ENCODE measurements at places on chromosomes 2 and 18.

GRCh38 chr2:212665948-212666347 is 127.3 kb upstream of the ERBB4 start:
- DNase-seq = no peak

DNA sequence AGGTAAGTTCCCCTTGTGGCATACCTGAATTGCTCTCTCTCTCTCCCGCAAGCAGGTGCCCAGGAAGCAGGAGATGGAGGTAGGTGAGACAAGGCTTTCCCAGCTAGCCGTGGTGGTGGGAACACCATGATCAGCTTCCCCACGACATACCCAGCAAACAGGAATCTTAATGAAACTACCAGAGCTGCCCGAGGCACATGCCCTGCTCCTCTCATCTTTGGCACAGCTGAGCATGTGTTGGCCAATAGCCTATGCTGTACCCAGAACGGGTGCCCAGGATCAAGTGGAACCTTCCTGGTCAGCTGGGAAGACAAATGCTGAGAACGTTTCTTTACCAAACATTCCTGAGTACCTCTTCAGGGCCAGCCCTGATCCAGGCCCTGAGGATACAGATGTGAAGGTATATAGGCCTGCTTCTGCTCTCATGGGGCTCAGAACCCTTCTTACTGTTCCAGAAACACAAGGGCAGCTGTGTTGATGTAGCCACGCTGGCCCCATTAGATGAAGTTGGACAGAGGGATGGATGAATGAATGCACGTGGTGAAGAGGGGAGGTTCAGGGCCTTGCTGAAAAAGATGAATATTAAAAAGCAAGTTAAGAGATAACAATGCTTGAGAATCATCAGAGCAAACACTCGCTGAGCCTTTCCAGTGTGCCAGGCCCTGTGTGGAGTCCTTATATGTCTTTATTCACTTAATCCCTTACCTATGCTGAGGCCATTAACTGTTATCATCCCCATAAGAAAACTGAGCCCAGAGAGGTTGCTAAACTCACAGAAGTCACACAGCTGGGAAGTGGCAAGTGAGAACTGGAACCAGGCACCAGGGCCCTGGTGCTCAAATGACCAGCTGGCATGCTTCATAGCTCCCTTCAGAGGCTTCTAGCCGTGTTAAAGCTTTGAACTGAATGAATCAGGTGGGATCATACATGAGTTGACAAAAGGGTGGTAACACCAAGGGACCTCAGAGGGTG is 68.8 kb upstream of the TMEM247 start:
- no peak for DNase-seq

- DNase-seq = no peak
Measured at GRCh38 chr2:149385350-149385749, 55.0 kb downstream of the LYPD6 start.

DNA sequence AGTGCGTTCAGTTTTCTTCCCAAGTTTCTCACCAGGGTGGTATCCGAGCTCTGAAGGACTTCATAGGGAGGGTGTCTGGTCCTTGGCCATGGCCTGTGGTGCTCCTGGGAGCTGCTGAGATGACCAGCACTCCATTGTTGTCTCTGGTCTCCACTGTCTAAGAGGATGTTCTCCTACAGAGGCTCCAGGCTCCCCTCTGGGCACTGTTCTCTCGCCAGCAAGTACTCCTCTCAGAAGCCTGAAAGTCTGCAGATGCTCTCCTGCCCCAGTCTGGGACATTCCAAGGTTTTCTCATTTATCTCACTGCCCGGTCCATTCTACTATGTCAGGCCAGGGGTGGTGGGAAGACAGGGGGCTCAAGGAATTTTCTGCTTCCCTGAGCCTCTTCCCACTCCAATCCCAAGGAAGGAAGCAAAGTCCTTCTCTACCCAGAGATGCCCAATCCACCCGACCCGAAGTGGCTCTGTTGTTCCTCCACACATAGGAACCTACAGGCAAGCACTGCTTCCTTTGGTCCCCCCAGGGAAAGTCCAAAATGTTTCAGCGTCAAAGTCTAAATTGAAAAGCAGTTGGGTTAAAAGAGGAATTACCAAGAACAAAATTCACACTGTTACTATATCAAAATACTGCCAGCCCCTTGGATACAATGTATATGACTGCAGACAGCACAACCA is 110.5 kb downstream of the GYPC start:
- no peak for DNase-seq

GRCh38 chr2:190879474-190880377 is 895 bp upstream of the GLS start:
- peak; percentile 42 for DNase-seq

DNA sequence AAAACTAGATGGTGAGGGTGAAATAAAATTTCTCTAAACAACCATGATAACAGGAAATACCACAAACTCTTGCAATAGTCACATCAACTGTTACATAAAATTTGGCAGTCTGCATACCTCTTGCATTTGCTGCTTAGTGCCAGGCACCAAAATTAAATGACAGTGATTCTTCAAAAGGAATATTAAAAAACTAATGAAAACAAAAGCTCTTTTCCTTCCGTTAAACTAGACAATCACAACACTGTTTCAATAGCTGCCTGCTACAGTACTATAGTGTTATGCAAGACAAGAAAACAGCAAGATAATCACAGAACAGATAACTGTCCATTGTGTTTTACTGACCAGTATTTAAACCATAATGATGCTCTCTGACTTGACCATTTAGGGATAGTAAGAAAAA is 239.0 kb upstream of the SMAD7 start:
- DNase-seq = no peak

DNA sequence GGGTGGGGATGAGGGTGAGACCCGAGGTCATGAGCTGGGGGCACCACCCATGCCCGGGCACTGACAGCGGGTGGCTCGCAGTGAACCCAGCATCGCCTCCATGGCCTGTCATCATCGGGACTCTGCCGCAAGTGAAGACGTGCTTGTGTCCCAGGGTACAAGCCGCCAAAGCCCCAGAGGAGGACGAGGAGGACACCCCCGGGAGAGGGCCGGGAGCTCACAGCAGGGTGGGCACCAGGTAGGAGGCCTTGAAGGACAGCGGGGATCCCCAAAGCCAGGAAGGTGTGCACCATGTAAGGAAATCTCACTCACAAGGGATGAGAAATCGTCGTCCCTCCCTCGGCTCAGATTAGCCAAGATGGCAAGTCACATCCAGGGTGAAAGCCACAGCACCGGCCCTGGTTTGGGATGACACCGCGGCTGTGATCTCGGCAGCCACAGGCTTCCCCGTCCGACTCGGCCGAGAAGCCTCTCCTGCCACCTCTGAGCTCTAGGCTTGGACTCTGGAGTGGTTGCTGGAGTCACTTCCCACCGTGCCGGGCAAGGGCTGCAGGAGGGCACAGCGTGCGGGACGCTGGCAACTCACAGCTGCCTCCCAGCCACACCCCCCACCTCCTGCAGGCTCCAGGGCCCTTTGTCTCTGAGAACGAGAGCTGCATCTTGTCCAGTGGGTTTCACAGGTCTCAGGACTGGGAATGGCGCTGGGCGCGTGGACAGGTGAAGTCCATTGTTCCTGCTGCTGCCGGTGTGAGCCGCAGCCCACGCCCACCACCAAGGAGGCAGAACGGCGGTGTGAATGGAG is 81.6 kb upstream of the CTDP1 start:
- DNase-seq = no peak

DNA sequence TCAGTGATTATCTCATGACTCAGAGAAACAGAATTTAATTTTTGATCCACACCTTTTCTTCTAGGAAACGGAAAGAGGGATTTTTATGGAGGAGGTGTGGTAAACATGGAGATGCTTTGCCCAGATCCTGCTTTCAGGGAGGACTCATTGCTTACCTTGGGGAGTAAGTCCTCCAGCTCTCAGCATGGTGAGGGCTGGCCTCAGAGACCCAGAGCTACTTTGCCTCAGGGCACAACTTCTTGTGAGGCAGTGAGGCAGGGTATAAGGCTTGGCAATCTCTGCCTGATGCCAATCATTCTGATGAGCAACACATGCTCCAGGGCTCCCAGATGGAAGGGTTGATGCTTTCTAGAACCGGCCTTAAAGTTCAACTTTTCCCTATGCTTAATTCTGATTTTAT is 189.9 kb upstream of the DCC start:
- no peak for DNase-seq

GRCh38 chr2:38656866-38657480 is 8.9 kb upstream of the GALM start:
- DNase-seq = no peak

- DNase-seq = no peak
Measured at GRCh38 chr18:75897386-75897785, 469.9 kb upstream of the SMIM21 start.

GRCh38 chr18:68997845-68998244 is 200.0 kb downstream of the CCDC102B start:
- DNase-seq = no peak

DNA sequence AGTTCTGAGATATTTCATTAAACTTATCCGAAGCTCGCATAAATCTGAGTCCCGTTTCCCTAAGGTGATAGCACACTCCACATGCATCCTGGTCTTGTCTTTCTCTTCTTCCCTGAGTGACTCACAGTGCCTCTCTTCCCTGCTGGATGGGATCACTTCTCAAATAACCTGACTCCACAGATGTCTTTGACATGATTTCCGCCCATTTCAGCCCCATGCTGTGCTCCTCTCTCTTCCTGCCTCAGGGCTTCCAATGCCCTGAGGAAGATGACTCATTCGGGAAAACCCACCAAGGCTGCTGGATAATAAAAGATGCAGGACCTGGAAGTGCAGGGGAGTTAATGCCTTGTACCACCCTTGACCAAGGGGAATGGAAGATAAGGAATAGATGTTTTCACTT is 441.7 kb upstream of the SOX11 start:
- no peak for DNase-seq

DNA sequence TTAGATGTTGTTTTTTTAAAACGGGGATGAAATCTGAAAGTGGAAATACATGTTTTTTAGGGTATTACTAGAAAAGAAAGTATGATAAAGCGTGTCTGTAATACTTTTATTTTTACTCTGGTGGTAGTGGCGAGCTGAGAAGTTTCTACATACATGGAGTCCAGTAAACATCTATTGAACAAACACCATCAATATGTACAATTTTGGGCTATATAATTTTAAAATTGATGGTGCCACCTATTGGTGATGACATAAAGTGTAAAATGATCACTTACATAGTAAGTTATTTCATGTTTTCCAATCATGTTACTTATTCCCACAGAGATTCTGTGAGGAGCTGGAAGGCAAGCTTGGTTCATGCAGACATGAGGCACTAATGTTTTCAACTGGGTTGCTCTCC is 31.5 kb upstream of the NFE2L2 start:
- DNase-seq = no peak

GRCh38 chr2:158501301-158501700 is 44.5 kb downstream of the PKP4 start:
- DNase-seq = no peak

DNA sequence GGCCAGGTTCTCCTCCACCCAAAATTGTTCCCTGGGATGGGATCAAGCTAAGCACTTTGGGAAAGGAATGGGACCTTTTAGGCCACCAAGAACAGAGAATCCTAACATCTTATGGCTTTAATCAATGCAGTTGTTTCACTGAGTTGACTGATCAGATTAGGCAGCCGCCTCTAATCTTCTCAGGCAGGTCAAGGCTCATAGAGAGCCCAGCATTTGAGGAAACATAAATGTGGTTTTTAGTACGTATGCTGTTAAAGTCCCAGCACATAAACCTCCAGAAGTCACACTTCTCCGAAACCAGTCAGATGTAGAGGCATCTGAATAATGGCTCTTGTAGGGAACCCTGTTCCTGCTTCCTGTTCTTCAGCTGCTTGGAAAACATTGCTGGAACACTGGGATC is 99.5 kb upstream of the RMDN2 start:
- no peak for DNase-seq

DNA sequence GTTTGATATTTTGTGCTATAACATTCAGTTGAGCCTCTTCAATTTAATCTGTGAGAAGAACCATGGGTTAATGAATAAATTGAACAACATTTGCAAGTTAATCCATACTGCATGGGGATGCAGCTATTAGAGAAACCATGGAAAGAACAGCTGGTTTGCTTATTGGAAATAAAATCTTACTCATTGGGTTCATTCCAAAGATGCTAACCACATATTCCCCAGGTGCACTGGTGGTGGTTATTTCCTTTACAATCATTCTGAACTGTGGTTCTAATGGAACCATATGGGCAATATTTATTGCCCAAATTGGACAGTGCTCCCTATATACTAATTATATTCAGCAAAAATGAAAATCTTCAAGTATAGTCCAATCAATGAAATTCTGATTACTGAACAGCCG is 1200.4 kb upstream of the CDH2 start:
- no peak for DNase-seq

DNA sequence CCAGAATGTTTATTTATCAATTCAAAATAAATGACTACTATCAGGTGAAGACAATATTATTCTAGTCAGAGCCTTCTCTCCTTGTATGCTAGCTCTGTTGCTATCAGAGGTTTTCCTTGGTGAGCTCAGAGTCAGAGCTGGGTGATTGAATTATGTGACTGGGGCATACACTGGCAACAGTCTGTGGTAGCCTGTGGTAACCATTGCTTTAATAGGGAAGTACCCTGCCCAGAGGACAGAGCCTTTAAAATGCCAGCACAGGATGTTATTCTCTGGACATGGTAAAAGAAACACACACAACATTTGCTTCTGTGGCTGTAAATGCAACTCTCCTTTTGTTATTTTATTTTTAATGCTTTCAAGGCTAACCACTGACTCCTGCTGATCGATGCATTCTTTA is 124.7 kb downstream of the PPP1R1C start:
- no peak for DNase-seq

DNA sequence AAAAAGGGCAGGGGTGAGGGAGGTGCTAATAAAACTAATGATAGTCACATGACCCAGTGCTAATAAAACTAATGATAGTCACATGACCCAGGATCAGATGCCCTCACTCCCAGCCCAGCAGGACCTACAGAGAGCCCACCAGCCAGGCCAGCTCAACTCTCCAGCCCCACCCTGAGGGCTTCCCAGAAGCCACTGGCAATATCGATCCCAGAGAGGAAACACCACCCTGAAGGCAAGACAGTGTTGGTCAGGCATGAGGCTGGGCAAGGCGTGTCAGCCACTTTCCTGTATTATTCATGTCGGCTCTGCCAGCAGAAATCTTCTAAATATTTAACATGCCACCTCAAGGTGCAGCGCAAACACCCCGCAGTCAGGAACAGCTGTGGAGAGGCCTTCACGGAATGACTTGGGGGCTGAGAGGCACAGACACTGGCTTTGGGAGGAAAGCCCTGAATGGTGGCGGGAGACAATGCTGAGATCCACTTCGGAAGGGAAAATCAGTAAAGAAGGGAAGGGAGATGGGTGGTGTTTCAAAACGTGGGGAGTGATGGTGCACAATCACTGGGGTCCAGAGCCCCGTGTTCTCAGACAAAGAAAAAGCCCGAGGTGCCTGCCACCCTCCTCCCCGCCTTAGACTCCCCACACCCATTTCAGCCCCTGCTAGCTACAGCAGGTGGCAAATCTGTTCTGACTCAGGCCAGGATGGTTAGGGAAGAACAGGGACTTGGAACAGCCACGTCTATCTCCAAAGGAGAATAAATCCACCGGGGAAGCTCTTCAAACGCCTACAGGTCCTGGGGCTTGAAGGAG is 1.4 kb downstream of the REEP1 start:
- no peak for DNase-seq

Measured in T-helper 1 cell (primary cell).